ENCODE measurements at places on chromosomes 12 and 14. TPM values are rescaled to one million over a fixed set of nuclear protein-coding genes. Genes with fewer than 3 reads are reported as not detected.

- DNase-seq: no peak
Measured at GRCh38 chr12:120139958-120140357, 23.4 kb upstream of the RAB35 start.

GRCh38 chr12:4030929-4031702, 157.9 kb upstream of the PARP11 start:
- peak; percentile 84 for DNase-seq

- DNase-seq: no peak
Measured at GRCh38 chr14:60094306-60094897, 2.7 kb downstream of the PCNX4 start.

The NAV3 gene
- 7.6 TPM for polyA plus RNA-seq

The FAM222A gene
- polyA plus RNA-seq: 1.8 TPM
